ENCODE measurements at places on chromosomes 16 and 17.

GRCh38 chr16:90077757-90078578, 837 bp upstream of the PRDM7 start:
- peak; percentile 83 for DNase-seq

- no peak for DNase-seq
Observed at GRCh38 chr17:13199425-13199824, 181.6 kb upstream of the ELAC2 start.

DNA sequence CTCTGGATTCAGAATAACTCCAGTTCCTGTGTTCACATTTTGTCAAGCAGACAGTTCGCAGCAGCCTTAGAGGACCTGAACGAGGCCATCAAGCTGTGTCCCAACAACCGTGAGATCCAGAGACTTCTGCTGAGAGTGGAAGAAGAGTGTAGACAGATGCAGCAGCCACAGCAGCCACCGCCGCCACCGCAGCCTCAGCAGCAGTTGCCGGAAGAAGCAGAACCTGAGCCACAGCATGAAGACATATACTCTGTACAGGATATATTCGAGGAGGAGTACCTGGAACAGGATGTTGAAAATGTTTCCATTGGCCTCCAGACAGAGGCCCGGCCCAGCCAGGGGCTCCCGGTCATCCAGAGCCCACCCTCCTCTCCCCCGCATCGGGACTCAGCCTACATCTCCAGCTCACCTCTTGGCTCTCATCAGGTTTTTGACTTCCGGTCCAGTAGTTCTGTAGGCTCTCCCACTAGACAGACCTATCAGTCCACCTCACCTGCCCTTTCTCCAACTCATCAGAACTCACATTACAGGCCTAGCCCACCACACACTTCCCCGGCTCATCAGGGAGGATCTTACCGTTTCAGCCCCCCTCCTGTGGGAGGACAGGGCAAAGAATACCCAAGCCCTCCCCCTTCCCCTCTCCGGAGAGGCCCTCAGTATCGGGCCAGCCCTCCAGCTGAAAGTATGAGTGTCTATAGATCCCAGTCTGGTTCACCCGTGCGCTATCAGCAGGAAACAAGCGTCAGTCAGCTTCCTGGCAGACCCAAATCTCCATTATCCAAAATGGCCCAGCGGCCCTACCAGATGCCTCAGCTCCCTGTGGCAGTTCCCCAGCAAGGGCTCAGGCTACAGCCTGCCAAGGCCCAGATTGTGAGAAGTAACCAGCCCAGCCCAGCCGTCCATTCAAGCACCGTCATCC, 25.9 kb downstream of the CYB561 start:
- no peak for DNase-seq

GRCh38 chr17:73435412-73435811, 123.6 kb upstream of the CDC42EP4 start:
- no peak for DNase-seq

GRCh38 chr17:17580662-17581470, 10.6 kb downstream of the PEMT start:
- DNase-seq, result peak; percentile 34

DNA sequence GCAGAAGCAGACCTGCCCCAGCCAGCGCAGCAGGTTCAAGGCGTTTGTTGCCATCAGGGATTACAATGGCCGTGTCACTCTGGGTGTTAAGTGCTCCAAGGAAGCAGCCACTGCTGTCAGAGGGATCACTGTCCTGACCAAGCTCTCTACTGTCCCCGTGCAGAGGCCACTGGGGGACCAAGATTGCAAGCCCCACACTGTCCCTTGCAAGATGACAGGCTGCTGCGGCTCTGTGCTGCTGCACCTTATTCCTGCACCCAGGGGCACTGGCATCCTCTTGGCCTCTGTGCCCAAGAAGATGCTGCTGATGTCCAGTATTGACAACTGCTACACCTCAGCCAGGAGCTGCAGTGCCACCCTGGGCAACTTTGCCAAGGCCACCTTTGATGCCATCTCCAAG, 27.7 kb downstream of the ATPAF2 start:
- no peak for DNase-seq

GRCh38 chr16:62805221-62805857, 769.1 kb upstream of the CDH8 start:
- no peak for DNase-seq
